ENCODE measurements at places on chromosomes 12 and 14.
A peak's percentile ranks its signal among the peaks of the same experiment; 100 is the strongest.

DNA sequence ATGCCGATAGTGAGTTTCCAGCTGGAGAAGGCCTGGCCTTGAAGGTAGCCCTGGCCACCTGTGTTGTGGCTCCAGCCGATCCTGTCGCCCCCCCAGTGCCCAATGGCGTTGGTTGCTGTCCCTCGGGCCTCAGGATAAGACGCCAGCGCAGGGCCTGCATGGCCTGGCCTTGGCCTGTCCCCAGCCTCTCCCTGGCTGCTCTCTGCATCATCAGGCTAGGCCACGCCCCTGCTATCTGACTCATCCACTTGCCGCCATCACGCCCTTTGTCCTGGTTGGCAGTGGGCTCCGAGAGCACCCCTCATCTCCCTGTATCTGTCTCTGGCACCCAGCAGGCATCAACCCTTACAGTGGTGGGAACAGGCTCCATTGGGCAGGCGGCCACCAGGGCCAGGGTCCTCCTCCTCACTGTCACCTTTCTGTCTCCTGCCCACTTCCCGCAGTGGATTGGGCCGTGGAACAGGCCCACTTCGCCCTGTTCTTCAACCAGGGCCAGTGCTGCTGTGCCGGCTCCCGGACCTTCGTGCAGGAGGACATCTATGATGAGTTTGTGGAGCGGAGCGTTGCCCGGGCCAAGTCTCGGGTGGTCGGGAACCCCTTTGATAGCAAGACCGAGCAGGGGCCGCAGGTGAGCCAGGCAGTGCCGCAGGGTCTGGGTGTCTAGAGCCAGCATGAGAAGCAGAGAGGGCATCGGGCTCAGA, 25.6 kb downstream of the ALDH2 start:
- DNase-seq = no peak

- DNase-seq = no peak
Measured at GRCh38 chr14:104794993-104795780, at the start of gene AKT1. AKT1 (minus strand) TSS chr14:104795748; CDS start chr14:104792643, 3,105 bp downstream.

DNA sequence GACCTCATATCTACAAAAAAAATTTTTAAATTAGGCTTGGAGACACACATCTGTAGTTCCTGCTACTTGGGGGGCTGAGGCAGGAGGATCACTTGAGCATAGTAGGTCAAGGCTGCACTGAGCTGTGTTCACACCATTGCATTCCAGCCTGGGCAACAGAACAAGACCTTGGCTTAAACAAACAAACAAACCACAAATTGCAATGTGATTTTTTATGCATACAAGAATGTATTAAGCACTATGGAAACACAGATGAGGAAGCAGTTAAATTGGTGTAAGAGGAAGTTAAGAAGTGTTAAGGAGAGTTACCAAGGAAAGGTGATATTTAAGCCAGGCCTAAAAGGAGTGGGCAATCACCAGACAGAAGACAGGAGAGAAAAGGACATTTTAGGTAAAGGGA, 83.6 kb upstream of the HECTD1 start:
- peak; percentile 78 for DNase-seq

DNA sequence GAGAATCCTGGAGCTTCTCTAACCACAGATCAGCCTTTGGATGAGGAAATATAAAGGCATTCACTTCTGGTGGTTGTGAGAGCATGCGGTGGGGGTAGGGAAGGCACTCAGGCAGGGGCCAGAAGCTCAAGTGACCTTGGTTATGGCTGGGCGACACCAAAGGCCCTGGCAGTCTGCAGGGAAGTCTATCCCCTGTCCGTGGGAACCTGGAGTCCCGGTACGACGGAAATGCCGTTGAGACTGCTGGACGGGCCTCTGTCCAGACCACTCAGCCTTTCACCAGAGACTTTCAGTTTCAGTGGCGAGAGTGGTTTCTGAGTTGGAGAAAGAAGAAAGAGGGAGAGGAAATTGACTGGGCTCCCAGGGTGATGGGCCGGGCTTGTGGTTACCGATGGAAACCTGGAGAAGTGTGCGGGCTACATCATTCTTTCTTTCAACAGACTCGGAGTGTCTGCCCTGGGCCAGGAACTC, 20.9 kb downstream of the ISCA2 start:
- peak; percentile 84 for DNase-seq

DNA sequence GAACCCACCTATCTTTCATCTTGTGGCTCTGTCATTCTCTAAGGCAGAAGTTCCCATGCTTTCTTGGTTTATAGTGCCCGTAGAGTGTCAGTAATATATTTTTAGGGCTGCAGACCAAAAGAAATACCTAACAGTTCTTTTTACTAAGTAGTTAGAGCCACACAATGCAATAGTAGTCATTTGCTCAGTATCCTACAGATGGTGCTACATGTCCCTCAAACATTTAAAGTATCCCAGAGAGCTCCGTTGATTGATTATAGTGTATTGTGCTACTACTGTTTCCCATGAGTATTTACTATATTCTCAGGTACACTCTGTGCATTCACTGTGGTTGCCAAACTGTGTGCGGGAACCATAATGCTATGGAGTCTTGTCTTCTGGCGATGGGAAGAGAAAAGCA, 4.7 kb upstream of the PLBD1 start:
- no peak for DNase-seq

- peak; percentile 68 for DNase-seq
Measured at GRCh38 chr12:94133964-94134795, 14.2 kb upstream of the PLXNC1 start.

- DNase-seq = no peak
Measured at GRCh38 chr14:92934196-92935085, 11.5 kb downstream of the CHGA start.

DNA sequence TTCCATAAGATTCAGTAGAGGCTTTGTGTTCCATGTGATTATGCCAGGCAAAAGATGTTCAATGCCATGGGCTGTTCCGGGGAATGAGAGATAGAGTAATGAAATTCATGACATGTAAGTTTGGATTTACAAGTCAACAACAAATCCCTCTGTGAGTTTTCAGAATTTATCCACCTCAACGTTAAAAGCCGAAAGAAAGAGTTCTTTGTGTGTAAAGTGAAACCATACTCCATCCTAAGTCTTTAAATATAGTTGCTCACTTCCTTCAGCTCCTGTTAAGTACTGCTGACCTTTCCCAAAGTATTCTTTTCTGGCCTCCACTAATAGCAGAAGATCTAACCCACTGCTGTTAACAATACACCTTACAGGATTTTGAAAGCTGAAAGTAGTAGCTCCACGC, 190.0 kb downstream of the TMX1 start:
- no peak for DNase-seq

DNA sequence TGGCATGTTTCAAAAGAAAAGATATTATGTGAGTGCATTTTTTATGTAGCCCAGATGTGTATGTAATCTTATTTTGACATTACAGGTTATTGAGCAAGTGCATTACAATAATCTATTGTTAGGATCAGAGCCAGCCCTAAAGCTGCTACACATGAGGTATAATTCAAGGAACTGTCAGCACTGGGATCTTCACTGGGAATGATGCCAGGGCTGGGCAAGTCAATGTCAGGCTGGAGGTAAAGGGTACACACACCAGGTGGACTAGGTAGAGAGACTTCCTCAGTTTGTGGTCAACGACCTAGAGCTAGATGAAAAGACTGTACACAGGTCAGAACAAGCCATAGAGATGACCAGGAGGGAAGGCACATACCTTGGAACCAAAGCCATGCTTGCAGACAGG, 15.4 kb downstream of the TRIM9 start:
- DNase-seq = no peak

- DNase-seq = peak; percentile 57
Measured at GRCh38 chr14:74941676-74942097, 13.7 kb downstream of the PGF start.

GRCh38 chr12:53495903-53496751, 3.1 kb downstream of the MAP3K12 start:
- DNase-seq = peak; percentile 54

GRCh38 chr12:63090716-63091115, 60.3 kb downstream of the AVPR1A start:
- no peak for DNase-seq

DNA sequence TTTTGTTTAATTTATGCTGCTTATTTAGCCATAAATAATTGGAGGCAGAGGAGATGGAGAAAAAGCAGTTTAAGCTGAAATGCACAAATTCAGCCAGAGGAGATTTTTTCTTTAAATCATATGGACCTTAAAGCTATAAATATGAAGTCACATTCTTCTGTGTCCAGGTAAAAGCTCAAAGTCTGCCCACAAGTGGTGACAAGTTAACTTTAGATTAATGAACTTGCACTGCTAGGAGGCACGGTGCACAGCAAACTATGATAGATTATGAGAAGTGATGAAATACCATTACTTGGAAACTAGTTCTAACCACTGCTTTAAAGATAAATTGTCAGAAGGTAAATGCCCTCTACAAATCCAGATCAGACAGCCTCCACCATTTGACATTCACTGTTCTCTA, 69.0 kb downstream of the IFT81 start:
- DNase-seq = no peak

- no peak for DNase-seq
Measured at GRCh38 chr12:72982356-72982755, 710.2 kb downstream of the TRHDE start.

- no peak for DNase-seq
Measured at GRCh38 chr14:69312608-69313007, 52.6 kb downstream of the GALNT16 start.

GRCh38 chr14:89509891-89510290, 92.9 kb upstream of the FOXN3 start:
- DNase-seq = no peak

- DNase-seq = no peak
Measured at GRCh38 chr12:50984586-50985298, 32.4 kb downstream of the HIGD1C start.

DNA sequence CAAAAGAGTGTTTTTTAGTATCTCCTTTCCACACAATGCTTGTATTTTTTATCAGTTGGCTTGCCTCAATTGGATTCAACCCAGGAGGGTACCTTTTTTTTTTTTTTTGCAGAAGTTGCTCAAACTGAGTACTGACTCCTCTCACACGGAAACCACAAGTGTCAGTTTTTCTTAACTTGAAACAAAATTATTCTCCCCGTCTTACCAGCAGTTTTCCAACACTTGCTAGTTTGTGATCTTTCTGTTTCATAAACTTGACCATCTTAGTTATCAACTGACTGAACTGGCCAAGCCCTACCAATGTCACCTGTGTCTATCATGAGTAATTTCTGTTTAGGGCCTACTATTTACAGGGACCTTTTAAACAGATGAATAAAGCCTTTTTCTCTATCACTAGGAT, 34.1 kb upstream of the ITPR2 start:
- DNase-seq = peak; percentile 80

DNA sequence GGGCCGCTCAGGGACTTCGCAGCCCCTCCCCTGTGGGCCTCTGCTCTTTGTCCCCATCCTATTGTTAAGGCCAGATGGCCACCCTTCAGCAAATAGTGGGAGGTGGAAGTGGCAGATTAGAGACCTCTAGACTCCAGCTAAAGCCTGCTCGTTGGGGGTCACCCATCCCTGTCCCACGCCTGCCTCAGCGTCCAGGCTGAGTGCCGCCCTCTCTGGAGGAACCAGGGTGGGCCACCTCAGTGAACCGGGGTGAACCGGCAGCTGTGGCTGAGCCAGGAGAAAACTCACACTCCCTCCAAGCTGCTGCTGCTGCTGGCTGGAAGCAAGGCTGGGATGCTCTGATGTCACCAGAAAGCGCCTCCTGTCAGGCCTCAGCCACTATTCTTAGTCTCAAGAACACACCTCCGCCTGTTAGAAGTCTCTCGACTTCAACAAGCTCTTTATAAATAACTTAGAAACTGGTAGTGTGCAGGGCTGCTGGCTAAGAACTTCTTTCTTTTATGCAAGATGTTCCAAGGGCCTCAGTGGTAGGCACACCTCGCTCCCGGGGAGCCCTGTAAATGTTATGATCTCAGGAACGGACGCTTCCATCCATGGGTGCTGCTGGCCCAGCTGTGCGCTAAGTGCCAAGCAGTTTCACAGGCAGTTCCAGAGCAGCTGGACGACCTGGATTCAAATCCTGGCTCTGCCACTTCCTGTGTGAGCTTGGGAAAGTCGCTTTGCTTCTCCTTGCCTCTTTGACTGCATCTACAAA, 19.8 kb upstream of the TESC start:
- no peak for DNase-seq

- no peak for DNase-seq
Measured at GRCh38 chr12:125890366-125890905, 825.2 kb downstream of the AACS start.

DNA sequence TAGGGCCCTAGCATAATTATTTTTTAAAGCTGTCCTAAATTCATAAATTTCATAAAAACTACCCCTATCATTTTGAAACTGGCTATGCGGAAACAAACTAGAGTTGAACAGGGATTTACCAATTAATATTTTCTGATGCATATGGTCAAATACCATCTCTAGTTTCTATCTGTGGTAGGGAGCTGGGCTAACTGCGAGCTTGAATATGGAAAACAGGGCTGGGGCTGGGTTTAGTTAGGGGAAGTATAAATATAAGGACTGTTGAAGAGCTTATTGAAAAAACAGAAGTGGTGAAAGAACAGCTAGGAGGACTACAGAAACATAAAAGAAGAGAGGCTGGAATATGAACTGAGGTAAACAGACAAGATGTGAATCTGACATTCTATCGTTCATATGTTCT, 91.8 kb downstream of the SLC38A1 start:
- peak; percentile 74 for DNase-seq

- DNase-seq = no peak
Measured at GRCh38 chr12:21026302-21026701, 104.7 kb upstream of the SLCO1B1 start.

DNA sequence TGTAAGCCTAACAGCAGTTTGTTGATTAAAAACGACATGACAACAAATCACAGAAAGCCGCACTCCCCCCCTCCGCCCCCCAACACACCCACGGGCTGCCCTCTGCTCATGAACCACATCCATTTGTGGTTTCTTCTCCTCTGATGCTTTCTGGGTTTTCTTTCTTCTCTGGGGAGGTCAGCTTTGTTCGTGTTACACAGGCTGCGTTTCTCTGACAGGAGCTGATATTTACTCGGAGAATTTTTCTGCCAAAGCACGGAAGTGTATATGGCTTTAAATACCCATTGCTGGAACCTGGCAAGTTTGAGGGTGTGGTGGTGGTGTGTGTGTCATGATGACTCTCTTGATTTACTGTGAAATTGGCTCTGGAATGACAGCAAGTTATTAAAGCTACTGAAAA, 883.7 kb upstream of the TMEM132C start:
- DNase-seq = no peak

GRCh38 chr12:109047081-109047805, 5.1 kb upstream of the USP30 start:
- no peak for DNase-seq

GRCh38 chr12:108559007-108559655, 1.8 kb downstream of the SART3 start:
- DNase-seq = no peak

DNA sequence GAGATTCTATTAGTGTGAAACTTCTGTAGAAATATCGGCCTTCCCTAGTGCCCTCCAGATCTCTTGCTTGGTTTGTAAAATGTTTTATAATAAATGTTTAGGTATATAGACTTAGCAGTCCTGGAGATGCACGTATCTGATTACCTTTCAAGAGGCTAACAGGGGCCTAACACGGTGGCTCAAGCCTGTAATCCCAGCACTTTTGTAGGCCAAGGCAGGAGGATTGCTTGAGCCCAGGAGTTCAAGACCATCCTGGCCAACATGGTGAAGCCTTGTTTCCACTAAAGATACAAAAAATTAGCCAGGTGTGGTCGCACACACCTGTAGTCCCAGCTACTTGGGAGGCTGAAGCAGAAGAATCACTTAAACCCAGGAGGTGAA, 9.8 kb upstream of the RILPL2 start:
- no peak for DNase-seq

GRCh38 chr12:92467886-92468285, 234.9 kb upstream of the PLEKHG7 start:
- no peak for DNase-seq

GRCh38 chr12:83149987-83150386, 463.3 kb downstream of the TMTC2 start:
- DNase-seq = no peak
